T-helper 2 cell (primary cell): ENCODE measurements at places on chromosomes 16 and 17.
A peak's percentile ranks its signal among the peaks of the same experiment; 100 is the strongest.

GRCh38 chr17:33021731-33022408, 30.2 kb downstream of the SPACA3 start:
- no peak for DNase-seq

DNA sequence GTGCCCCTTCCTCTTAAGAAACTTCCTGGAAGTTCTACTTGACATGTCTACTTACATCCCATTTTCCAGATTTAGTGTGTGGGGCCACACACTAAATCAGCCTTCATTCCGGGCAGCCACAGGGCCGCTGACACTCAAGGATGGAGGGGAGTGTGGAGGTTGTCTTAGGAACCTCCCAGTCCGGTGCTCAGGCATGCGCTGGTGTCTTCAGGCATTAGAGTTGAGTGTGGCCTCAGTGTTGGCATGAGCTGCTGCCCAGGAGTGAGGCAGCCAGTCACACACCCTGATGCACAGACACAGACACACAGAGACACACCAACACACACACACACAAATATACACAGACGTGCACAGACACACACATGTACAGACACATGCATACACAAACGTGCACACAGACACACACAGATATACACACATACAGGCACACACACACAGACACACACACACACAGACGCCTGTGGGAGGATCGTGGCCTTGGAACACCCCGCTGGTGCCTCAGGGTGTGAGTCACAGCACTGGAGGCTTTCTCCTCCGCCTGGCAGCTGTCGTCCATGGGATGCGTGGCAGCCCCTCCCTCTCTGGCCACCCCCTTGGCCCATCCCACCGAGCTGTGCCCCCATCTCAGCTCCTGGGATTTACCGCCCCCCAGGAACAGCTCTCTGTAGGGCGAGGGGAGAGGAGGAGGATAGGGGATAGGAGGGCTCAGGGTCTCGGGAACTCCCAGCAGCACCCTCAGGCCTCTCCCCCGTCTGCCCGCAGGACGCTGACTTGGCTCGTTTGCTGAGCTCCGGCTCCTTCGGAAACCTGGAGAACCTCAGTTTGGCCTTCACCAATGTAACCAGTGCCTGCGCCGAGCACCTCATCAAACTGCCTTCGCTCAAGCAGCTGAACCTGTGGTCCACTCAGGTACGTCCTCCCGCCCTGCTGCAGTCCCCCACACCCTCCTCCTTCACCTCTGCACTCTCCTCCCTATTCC, 75.6 kb upstream of the PLCG2 start:
- DNase-seq: no peak

- no peak for DNase-seq
Observed at GRCh38 chr16:15847611-15848175, 9.1 kb downstream of the MYH11 start.

- DNase-seq: peak; percentile 9
Observed at GRCh38 chr17:78412403-78412802, 34.0 kb downstream of the PGS1 start.

GRCh38 chr16:84618581-84619460, 943 bp upstream of the COTL1 start:
- DNase-seq: no peak

- DNase-seq: no peak
Observed at GRCh38 chr16:4152267-4152666, 36.0 kb upstream of the ADCY9 start.

- peak; percentile 58 for DNase-seq
Observed at GRCh38 chr16:88651276-88651988, 579 bp upstream of the CYBA start.

DNA sequence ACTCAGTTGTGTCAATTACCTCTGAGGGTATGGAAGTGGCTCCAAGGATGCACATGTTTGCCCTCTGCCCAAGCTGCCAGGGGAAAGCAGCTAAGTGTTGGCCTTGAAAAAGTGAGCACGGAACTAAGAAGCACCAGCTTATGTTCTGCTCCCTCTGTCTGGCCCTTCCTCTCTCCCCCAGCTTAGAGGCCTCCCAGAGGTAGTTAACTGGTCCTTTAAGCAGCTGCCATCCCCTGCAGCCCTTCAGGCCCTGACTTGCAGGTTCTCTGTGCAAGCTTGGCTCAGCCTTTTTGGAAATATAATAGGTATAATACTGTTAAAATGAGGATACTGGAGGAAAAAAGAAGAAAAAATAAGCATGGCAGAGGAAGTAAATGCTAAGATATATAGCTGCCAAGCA, 7.0 kb upstream of the UBE2Z start:
- DNase-seq: no peak

DNA sequence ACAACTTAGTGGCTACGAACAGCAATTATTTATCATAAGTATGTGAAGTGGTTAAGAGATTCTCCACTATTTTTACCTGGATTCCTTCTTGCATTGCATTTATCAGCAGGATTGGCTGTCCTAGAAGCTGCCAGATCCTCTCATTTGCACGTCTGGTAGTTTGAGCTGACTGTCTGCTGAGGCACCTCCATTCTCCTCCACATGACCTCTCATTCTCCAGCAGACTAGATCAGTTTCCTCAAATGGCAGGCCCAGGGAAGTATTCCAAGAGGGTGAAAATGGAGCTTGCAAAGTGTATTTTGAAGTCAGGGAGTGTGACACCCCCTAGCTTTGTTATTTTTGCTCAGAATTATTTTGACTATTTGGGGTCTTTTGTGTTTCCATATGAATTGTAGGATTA, 870.1 kb downstream of the CDH11 start:
- no peak for DNase-seq

GRCh38 chr17:17419631-17420030, 57.2 kb upstream of the MED9 start:
- no peak for DNase-seq

GRCh38 chr17:55327225-55328088, 62.7 kb downstream of the HLF start:
- no peak for DNase-seq

GRCh38 chr16:75452464-75453190, 11.9 kb downstream of the TMEM170A start:
- DNase-seq: no peak

- DNase-seq: no peak
Observed at GRCh38 chr16:27066668-27067537, at the start of gene C16orf82. C16orf82 (plus strand) TSS chr16:27066927.

GRCh38 chr17:81063106-81064093, 28.4 kb downstream of the BAIAP2 start:
- DNase-seq: no peak

DNA sequence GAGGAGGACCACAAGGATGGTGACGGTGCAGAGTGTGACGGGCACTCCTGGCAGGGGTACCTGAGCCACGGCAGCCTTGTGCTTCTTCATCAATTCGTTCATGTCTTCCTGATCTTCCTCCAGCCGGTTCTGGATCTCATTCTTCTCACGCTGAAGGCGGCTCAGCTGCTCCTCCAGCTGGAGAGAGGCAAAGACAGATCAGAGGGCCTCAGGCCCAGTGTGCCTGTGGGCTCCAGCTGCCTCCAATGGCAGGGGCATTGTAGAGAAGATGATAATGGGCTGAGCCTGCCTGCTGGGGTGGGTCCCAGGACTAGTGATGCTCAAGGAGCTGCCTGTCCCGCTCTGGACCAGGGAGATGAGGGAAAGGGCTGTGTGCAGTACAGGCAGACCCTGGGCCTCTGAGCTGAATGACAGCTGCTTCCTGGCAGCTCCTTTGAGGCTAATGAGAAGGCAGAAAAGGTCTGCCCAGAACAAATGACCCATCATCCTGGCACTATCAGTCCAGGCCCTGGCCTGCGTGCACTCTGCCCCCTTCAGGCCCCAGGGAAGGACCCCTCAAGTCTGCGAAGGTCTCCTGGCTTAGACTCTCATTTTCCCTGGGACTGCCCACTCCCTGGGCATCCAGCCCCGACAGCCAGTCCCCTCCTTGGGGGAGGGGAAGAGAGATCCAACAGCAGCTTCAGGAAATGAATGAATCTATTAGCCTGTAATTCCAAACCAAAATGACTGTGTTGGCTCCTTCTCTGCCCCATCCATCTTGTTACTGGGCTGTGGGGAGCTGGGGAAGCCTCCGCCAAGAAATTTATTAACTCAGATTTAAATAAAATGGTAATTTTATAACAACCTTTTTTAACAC, 48.0 kb downstream of the PIPOX start:
- DNase-seq: no peak

DNA sequence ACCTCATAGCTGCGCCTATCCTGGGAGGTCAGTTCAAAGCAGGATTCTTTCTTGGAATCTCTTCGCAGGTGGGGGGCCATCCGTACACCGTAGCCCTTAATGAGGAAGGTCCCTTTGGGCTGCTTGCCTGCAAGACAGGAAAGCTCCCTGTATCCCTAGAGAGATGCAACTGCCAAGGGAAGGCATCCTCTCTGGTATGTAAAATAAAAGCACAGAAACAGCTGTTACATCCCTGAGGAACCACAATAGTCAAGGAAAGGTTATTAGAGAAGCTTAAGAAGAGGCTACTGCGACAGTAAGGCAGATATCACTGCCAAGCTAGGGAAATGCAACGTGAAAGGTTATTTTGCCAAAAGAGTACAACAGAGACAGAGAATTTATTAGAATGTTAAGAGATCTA, 77.2 kb downstream of the SNX11 start:
- no peak for DNase-seq

GRCh38 chr17:80119839-80120238, 18.5 kb downstream of the GAA start:
- no peak for DNase-seq

GRCh38 chr17:70906808-70907207, 737.5 kb downstream of the KCNJ2 start:
- no peak for DNase-seq

GRCh38 chr17:58195518-58196123, 3.1 kb downstream of the EPX start:
- DNase-seq: no peak

DNA sequence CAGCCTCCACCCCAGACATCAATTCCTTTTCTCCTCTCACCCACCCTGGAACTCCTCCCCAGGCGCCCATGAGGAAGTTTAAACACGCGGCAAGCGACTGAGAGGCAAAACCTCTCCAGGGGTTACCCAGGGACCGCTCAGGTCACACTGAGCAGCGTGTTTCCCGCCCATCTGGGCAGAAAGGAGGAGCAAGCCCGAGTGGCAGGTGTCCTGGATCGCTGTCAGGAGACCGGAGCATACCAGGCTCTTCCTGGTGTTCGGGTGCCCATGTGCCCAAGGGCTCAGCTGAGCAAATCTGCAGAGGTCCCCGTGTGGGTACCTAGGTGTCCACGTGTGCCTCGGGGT, 491 bp downstream of the SLC25A19 start:
- no peak for DNase-seq

- no peak for DNase-seq
Observed at GRCh38 chr17:3260600-3260999, 37.6 kb downstream of the OR3A1 start.

- DNase-seq: no peak
Observed at GRCh38 chr17:39155654-39156053, 4.2 kb upstream of the PLXDC1 start.

GRCh38 chr17:13671341-13671740, 69.6 kb upstream of the HS3ST3A1 start:
- DNase-seq: no peak

DNA sequence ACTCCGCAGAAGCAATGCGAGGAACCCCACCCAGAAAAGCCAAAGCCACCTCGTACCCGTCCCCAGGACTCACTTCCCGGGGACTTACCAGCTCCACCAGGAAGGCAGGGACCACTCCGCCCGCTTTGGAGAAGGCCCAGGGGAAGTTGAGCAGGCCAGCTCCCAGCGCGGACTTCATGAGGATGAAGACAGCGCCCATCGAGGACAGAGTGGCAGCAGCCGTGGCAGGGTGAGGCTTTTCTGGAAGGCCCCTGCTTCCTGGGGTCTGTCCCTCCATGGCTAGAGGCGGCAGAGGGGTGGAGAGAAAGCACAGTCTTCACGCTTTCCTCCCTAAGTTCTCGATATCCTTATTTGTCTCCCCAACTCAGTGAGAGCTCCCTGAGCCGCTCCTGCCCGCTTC, 714 bp downstream of the SLC38A8 start:
- no peak for DNase-seq

- DNase-seq: no peak
Observed at GRCh38 chr17:57211543-57211942, 44.8 kb upstream of the MSI2 start.

GRCh38 chr17:77449908-77450741, 309.4 kb downstream of the SEC14L1 start:
- DNase-seq: no peak

GRCh38 chr16:23577493-23577892, 18.6 kb downstream of the NDUFAB1 start:
- no peak for DNase-seq

- DNase-seq: no peak
Observed at GRCh38 chr17:34579017-34579946, at the start of gene TMEM132E. TMEM132E (plus strand) TSS chr17:34579582; CDS start chr17:34581077, 1,495 bp downstream.

- no peak for DNase-seq
Observed at GRCh38 chr16:73233329-73233765, 185.4 kb upstream of the ZFHX3 start.
